ENCODE measurements at places on chromosomes 4 and X.

- DNase-seq, result no peak
Observed at GRCh38 chr4:123623611-123624010, 227.0 kb downstream of the SPRY1 start.

DNA sequence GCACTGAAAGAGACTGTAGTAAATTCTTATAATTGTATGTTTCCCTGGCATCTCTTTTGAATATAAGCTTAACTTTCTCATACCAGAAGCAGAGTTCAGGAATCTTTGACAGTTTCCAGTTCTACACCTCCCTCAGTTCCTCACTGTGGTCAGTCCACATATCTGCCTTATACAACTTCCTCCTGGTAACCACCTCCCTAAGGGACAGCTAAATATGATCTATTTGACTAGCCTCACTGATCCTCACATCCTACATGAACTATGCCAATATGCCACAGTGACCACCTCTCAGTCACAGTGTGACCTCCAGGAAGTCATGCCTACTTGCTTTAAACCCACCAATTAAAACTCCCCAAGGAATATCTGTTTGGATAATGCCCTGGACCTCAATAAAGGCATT is 51.6 kb upstream of the HDAC8 start:
- DNase-seq, result no peak

DNA sequence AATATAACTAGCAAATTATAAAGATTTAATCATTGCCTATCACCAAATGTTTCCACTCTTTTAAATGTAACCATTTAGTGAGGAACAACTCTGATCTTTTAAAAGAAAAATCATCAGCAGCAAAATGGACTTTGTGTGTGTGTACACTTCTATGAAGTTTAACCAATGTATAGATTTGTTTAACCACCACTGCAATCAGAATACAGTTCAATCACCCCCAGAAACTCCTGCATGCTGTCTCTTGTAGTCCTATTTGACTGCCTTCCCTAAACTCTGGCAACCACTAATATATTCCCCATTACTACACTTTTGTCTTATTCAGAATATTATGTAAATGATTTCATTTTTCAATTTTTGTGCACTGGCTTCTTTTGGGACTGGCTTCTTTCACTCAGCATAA is 1.7 kb upstream of the TCEAL8 start:
- DNase-seq, result no peak

- DNase-seq, result no peak
Observed at GRCh38 chr4:186021461-186022167, 47.3 kb upstream of the TLR3 start.

GRCh38 chr4:107857741-107858140 is 33.0 kb downstream of the SGMS2 start:
- no peak for DNase-seq

GRCh38 chr4:119299741-119300100 is 22.2 kb downstream of the FABP2 start:
- DNase-seq, result no peak

Data from upper lobe of left lung (tissue), 6 donors.